Pulmonary artery endothelial cell (primary cell): ENCODE measurements at places on chromosomes 1 and 21. TPM values are rescaled to one million over a fixed set of nuclear protein-coding genes. Genes with fewer than 3 reads are reported as not detected.

DNA sequence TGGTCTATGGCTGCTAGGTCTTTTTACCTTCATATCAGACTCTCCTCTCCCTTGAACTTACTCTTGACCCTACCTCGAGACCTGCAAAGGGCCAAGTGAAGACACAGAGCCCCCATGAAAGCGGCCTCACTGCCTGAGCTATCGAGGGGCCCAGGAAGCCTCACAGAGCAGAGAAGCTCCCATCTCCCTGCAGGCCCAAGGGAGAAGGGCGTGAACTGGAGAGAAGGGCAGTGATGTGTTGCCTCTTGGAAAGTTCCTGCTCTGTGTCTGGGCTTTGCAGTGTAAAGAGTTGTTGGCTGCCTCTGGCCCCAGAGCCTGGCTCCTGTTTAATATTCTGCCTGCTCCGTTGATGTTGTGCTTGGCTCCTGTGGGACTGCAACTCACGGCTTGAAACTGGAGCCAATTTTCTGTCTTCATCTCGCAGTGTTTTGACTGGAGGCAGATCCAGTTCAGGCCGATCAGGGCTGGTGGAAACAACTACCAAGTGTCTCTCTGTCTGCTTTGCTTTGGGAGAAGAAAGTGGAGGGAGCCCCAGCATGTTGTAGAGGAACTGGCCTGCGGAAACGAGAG lies 4.3 kb downstream of the SERTAD4 start:
- no peak for DNase-seq

PRAMEF4 gene
- not detected in 2 replicates for total RNA-seq

GRCh38 chr1:27784700-27785099 lies 11.7 kb downstream of the STX12 start:
- DNase-seq = no peak

DNA sequence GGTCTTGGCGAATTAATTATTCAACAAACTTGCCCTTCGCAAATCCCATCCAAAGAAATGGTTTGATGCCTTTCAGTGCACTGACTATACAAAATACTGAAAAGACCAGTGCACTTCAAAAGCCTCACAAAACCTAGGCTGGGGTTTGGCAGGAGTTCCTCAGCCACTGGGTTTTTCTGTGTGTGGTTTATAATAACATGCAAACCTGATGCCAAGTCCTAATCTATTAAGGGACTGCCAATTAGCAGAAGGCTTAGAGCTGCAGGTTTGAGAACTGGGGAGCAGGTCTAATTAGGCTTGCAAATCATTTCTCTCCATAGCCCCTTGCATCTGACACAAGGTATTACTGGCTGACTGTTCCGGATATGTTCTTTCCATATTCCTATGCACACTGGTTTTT lies 27.7 kb downstream of the PLPP3 start:
- DNase-seq = no peak

GRCh38 chr1:234408757-234409156 lies 35.5 kb downstream of the COA6 start:
- no peak for DNase-seq

DNA sequence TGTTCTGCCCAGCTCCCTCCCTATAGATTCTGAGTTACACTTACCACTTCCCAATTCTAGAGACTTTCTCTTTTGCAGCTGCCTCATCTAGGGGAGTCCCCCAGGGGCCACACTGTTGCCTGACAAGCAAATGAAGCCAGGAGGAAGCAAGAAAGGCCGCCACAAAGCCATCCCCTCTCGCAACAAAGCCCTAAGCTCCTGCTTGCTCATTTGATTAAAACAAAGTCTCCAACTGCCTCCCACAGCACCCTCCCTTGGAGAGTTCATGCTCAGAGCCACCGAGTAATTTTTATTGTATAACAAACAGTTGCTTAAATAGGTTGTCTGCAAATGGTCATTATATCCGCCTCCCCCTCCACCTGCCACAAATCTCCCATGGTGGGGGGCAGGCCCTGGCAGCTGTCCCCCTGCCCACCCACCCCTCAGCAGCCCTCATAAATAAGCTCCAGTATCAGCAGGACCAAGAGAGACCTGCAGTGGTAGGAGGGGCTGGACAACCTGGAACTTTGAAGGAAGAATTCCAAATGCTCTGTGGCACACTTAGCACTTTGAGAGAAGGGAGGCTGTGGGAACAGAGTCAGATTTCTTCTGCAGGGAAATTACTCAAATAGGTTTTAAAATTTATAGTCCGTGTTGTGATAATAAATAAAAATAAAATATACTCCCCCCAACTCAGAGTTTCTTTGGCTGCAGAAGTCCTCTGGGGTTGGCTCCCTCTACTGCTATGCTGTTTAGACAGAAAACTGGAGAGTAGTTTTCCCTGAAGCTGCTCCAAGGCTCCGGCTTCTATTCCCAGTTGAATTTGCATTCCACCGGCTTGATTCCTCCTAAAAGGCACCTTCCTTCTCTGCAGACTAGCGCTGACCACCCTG lies 237.5 kb downstream of the TTLL7 start:
- DNase-seq = no peak

REN gene
- total RNA-seq = not detected in 2 replicates

DNA sequence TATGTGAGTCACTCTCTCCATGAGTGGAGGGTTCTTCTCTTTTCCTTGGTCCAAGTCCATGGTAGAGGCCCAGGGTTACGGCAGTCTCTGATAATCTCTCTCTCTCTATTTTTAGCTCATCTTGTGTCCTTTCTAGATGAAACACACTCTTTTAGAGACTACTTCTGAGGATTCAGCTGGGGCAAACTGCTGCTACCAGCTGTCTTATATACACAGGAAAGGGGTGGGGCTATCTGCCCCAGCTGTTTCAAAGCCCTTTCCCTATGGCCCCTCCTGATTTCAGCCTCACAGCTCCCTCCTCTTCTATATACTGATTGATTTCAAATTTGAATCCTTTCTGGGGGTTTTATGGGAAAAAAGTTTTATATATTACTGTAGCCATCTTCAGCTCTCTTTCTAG lies 324.8 kb downstream of the RWDD3 start:
- no peak for DNase-seq

COL6A1 gene
- 15.8 and 18.7 TPM in 2 replicates for total RNA-seq

LAX1 gene
- 0.11 and 0.13 TPM in 2 replicates for total RNA-seq

- DNase-seq = no peak
Observed at GRCh38 chr1:89918127-89918793, 76.7 kb upstream of the ZNF326 start.

- DNase-seq = no peak
Observed at GRCh38 chr21:39451332-39452206, at the start of gene SH3BGR. Gene SH3BGR, plus strand, starts transcription at chr21:39451970. Its CDS starts 127 bp downstream, at chr21:39452097.

- no peak for DNase-seq
Observed at GRCh38 chr1:145690587-145691558, 16.3 kb downstream of the PDZK1 start.

DNA sequence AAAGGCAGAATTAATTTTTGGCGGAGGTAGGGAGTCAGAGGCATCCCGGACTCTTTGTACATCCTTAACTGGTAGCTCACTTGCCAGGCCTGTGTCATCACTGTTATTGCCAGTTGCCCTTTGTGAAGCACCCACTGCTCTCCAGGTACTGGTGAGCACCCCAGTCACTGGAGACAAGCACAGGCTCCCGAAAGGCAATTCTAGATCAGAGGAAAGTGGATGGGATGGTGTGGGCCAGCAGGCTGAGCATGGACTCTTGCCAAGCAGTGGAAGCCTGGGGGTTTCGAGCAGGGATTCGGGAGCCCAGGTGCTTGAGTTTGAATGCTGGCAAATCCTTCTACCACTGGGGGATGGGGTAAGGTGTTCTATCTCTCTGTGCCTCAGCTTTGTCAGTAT lies 551.1 kb downstream of the MATN1 start:
- DNase-seq = no peak

CLDN14 gene
- total RNA-seq = 0.66 and 0.99 TPM in 2 replicates

PGLYRP4 gene
- total RNA-seq = not detected in 2 replicates

GRCh38 chr1:81554108-81554507 lies 246.6 kb upstream of the ADGRL2 start:
- no peak for DNase-seq

DNA sequence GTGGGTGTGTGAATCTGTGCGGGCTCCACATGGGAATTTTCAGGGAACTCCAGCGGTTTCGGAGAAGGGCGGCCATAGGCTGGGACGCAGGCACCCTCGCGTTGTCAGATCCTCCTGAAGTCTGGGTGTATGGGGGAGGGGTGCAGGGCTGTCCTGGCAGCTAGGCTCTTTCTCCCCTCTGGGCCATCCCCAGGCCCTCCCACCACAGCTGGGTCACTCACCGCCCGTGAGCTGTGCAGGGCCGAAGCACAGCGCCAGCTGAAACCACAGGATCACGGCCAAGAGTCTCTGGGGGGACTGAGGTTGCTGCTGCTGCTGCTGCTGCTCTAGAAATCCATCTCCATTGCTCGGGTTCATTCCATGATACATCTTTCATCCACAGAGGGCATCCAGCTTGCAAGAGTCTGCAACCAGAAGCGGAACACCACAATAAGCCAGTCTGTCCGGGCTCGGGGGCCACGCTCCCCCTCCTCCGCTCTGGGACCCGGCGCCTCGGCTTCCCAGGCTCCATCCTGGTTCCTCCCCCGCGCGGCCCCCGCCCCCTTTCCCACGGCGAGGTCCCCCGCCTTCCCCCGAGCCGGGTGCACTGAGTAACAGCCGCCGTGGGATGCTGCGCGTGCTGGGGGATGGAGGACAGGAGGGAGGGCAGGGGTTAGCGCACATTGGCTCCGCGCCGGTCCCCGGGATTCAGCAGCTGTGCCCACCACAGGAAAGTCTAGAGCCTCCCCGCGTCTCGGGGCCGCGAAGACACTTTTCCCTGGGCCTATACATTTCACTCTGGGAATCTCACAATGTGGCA lies 720 bp downstream of the SUSD4 start:
- no peak for DNase-seq

GRCh38 chr1:75985827-75986226 lies 53.6 kb upstream of the ASB17 start:
- DNase-seq = no peak

- DNase-seq = no peak
Observed at GRCh38 chr1:226920446-226920894, 19.6 kb upstream of the COQ8A start.

DNA sequence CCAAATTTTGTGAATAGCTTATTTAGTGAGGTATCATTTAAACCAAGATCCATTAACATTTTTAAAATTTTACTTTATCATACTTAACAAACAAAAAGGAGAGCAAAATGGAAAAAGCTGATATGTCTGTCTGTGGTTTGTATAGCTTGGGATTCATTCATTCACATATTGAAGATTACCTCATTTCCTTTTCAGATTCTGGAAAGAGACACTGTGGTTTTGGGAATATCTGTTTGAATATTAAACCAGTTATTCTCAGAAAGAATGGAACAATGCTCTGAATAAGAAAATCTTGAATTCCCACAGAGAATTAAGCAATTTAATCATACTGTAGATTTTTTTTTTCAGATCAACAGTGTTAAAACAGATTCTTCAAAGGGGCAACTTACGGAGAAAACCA lies 93.8 kb upstream of the PRDX6 start:
- DNase-seq = no peak

AMY1A gene
- total RNA-seq = not detected in 2 replicates

DNA sequence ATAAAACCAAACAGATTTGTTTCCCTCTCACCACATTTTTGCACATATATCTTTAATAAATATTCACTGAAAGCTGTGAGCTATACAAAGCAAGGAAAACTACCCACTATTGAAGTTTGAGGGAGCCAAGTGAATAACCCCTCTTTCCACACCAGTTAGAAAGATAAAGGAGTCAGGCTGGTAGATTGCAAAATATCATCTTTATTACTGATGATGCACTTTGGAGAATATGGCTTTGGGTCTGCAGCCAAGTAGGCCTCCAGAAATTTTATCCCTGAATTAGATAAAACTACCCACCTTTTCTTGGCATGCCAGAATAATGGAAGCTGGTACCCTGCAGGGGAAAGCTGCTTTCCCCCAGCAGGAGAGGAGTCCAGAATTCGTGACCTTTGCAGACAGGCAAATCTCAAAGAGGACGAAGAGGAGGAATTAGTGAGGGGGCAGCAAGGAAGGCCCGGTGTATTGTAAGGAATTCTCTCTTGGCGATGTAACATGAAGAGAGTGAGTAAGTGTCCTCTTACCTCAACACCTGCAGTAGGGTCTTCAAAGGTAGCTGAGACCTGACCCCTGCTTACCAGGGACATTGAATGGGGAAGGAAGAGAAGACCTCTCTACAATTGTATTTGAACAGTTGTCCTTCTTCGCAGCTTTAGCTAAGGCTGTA lies 84.7 kb downstream of the LRRC8D start:
- DNase-seq = no peak
